Left cardiac atrium (tissue), 4 donors: ENCODE measurements at places on chromosomes 4 and X. TPM values are rescaled to one million over a fixed set of nuclear protein-coding genes. Genes with fewer than 3 reads are reported as not detected.

GLRA3 gene
- total RNA-seq, result not detected

SRPK3 gene
- 25.8 TPM for total RNA-seq

- DNase-seq, result no peak
These were observed 1826.3 kb upstream of the IGFBP7 start for GRCh38 chr4:58936436-58936835.

GRCh38 chr4:15551740-15552446, 82.2 kb downstream of the CC2D2A start:
- DNase-seq, result no peak

- no peak for DNase-seq
These were observed 1586.9 kb downstream of the TECRL start for GRCh38 chr4:62822306-62822705.

DNA sequence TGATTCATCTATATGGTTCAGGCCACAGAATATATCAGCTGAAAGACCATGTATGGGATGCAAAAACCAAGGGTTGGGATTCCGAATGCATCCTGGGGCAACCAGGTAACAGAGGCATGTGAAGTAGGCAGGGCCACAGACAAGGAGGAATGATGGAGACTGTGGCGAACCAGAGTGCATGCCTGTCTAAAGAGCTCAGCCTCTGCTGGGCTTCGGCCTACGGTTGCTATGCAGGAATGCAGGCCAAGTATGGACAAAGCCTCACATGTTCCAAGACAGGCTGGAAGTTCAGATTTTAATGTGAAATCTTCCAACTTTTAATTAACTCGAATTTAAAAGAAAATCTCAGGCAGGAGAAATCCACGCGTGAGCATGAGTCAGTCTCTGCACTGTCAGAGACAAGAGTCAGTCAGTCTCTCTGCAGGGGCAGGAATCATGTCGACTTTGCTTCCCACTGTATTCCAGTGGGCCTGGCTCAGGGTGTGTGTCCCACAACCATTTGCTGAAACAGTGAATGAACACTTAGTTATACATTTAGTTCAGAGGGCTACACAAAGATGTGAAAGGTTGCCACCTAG, 344.4 kb downstream of the UNC5C start:
- DNase-seq, result no peak

- DNase-seq, result no peak
These were observed 9.7 kb upstream of the ING2 start for GRCh38 chr4:183495184-183495583.
